ENCODE measurements at places on chromosomes 16 and 17.

GRCh38 chr16:3474136-3474779 lies 21.0 kb downstream of the C16orf90 start:
- no peak for DNase-seq

DNA sequence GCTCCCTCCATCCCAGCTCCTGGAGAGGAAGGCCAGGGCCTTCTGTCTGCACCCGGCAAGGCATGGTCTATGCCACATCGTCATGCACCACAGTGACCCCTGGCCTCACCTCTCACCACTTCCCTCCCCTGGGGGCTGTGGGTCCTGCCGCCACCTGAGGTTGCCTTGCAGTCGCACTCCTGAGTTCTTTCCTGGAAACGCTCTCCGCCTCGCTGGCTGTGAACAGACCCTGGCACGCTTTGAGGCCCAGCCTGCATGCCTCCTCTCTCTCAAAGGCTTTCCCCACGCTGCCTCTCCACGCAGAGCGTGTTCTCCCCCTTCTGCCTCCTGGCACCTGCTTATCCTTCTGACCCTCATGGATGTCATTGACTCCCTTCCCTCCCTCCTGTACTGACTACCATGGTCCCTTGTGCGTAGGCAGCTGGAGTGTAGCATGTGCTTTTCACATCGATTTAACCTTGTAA lies 45.4 kb downstream of the SEC14L1 start:
- DNase-seq = no peak

DNA sequence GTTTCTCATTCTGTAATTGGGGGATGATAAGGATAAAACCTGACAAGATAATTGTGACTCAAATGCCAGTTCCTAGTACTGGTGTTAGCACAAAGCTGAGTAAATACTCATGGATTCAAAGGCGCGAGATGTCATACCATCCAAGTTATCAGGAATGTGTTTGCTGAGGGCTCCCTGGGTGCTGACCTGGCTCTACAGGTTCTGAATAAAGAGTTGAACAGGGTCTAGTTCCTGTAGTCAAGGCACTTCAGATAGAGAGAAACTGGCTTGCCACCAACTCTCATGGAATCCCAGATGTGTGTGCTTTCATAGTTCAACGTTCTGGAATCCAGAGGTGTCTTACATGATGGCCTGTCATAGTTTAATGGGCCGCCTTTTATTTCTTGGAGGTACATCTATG lies 141.6 kb downstream of the PRKCA start:
- no peak for DNase-seq

- DNase-seq = no peak
These were observed 385.2 kb downstream of the CDH13 start for GRCh38 chr16:83011939-83012338.

DNA sequence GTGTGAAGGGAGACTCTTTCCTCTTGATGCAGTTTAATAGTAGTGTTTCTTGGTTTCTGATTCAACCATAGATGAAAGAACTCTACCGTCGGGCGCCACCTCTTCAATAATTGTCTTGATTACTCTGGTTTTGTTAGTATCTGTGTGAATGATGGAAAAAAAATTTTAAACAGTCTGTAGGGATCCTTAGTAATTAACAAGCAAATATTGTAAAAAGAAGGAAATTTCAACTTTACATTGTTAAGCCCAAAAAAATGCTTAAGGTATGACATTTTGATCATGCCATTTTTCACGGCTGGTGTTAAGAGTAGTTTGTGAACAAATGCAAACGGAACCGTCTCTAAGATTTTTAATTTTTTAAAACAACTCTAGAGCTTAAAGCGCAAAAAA lies 4.1 kb downstream of the KRT10 start:
- no peak for DNase-seq

DNA sequence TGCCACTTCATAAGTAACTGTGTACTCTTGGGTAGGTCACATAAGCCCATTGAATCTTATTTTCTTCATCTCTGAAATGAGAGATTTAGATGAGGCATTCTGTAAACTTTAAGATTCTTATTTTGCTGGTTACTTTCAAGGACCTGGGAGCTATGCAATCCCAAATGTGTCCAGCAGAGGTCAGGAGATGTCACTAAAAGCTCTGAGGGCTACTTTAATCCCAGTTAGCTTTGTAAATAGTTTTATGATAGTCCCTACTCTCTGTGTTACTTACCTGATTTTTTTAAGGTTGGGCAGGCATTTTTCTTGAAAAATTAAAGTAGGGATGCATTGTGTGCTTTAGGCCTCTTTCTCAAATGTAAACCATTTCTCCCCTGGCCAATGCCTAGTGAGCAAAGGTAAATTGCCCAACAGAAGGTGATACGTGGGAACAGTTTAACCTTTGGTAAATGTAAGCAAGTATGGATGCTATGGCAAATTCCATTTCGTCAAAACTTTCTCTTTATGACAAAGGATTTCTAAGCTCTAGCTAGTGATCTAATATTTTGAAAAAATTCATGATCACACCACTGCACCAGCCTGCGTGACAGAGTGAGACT lies 57.1 kb upstream of the WSB1 start:
- DNase-seq = peak; percentile 40

DNA sequence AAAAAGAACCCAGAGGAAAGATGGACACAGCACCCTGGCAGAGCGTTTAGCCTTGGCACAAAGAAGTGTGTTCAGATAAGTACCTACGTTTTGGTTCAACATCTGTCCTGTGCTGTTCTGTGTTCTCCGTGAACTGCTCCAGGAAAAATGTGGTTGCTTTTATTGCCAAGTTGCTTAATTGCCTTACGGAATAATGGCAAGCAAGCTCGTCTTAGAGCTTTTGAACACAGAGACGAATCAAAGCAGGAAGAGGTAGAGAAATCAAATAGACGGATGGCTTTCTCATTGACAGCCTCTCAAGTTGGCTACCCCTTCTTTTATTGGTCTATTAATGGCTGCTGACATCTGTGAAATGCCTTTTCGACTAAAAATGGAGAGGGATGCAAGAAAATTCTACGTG lies 911.1 kb upstream of the EEF2KMT start:
- no peak for DNase-seq

GRCh38 chr17:3772764-3773163 lies 28.2 kb downstream of the ITGAE start:
- no peak for DNase-seq
